NCI-H1436 treated with DMSO at 0.1 percent for 48 hours (cell line): ENCODE measurements at places on chromosomes 3 and 15.

- no peak for DNase-seq
Observed at GRCh38 chr3:177197727-177198460, 612 bp upstream of the TBL1XR1 start.

- no peak for DNase-seq
Observed at GRCh38 chr3:107627962-107628542, 105.3 kb downstream of the BBX start.

DNA sequence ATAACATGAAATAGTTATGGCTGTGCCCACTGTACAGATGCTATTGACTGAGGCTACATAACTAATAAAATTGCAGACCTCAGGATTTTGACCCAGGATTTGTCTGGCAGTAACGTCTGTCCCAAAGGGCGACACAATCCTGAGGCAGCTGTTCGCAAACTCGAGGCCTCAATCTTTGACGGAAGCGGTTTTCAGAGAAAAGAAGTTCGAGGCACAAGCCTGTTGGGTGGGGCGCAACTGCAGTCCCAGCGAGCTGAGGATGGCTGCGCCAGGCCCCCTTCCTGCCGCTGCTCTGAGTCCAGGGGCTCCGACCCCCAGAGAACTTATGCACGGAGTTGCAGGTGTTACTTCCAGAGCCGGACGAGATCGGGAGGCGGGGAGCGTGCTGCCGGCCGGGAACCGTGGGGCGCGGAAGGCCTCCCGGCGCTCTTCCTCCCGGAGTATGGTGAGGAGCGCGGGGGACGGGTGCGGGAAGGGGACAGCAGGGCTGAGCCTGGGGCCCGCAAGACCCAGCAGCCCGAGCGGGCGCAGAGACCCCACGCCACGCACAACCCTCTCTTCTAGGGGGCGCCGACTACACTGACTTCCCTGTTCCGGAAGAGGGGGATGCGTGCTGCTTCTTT, at the start of gene PARP15:
Gene PARP15, plus strand, starts transcription at position 242 of the 623 bp plus-strand sequence. Its CDS starts 18 bp downstream, at position 260.
- DNase-seq, result no peak

GRCh38 chr3:139105154-139105702, 60.5 kb upstream of the PRR23C start:
- DNase-seq, result no peak

DNA sequence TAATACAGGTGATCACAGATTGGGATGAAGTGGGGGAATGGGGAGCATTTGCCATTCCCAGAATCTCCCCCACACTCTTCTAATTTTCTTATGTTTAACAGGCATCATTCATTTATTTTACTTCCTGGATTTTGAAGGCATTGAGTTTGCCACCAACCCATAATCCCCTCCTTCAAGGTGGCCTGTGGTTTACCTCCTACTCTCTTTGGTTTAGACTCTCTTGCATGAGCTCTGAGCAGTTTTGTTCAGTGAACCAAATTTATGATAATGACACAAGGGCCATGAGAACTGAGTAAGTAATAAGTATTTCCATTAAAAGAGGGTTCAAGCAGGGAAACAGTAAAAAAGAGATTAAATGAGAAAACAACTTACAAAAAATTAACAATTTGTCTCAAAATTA, 703.1 kb upstream of the CFAP20DC start:
- DNase-seq, result no peak

- DNase-seq, result no peak
Observed at GRCh38 chr3:58144478-58145325, 66.1 kb downstream of the DNASE1L3 start.

DNA sequence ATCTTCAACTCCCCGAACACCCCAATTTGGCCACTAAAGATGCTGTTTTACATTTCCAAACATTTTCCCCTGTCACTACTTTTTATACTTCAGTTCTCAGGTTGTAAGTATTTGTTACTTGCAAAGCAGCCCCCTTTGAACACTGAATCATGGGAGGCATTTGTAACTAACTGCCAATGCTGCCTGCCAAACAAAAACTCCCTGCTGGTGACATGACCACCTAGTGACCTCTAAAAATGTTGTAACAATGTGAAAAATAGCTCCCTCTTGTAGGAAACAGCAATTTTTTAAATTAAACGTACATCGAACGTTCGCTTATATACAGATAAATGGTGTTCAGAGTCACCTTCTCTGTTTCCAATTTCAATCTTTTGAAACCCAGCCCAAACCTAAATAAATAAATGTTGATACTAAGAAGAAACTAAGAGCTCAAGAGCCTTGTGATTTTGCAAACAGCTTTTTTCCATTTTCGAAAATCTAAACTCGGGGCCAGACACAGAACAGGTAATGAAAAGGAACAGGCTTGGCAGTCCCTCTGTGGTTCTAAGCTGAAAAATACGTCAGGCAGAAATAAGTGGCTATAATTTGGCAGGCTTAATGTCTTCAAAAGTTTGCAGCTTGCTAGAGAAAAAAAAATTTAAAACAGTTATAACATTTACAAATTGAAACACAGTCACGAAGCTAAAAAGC, 268.6 kb upstream of the WNT5A start:
- DNase-seq, result no peak

- no peak for DNase-seq
Observed at GRCh38 chr15:92291900-92292299, 101.8 kb upstream of the ST8SIA2 start.

- no peak for DNase-seq
Observed at GRCh38 chr3:176767385-176767784, 429.9 kb downstream of the TBL1XR1 start.

DNA sequence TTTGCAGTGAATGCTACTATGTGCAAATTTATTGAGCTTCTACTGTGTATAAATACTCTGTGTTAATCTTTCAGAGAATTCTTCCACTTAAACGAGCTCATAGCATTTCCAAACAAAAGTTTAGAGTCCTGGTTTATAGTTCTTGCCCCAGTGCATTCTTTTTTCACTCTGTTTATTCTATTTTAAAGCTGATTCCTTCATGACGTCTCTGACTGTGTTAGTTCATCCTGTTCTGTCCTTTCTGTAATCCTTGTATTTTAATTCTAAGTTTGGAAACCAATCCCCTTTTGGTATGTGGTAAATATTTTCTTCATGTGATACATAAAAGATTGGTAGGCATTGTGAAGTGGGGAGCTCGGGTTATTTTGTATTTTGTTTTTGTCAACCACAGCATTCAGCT, 18.7 kb downstream of the P2RY14 start:
- DNase-seq, result no peak

- DNase-seq, result no peak
Observed at GRCh38 chr3:60185161-60185560, 1066.1 kb downstream of the FHIT start.

DNA sequence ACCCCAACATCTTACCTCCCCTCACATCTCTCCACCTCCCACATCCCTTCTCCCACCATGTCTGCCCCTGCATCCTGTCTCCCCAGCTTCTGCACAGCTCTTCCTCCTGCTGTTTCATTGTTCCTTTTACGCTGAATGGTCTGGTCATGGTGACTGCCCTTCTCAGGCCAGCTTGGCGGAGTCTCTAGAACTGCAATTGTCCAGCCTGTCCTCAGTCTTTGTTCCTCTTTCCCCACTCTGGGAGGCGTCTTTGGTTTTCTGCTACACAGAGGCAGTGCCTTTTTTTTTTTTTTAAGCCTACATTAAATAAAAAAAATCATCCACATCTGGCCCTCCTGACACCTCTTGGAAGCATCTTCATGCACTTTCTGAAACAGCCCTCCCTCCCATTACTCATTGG, 49.1 kb upstream of the SEC22A start:
- DNase-seq, result no peak

- no peak for DNase-seq
Observed at GRCh38 chr3:107431246-107432012, 54.2 kb downstream of the CCDC54 start.

DNA sequence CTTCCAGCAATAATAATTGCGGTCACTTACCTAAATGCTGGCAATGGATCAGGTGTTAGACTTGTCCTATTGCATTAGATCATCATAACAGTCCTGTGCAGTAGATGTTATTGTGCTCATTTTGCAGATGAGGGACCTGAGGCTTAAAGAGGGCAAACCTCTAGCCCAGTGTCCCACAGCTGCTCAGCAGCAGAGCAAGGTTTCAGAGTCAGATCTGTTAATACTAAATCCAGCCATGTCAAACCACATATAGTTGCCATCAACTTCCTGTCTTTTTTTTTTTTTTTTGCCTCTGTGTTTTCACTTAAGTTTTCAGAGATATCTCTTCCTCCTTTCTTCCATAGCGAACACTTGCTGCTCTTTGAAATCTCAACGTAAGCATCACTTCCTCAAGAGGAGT, 12.1 kb downstream of the FEZF2 start:
- no peak for DNase-seq

DNA sequence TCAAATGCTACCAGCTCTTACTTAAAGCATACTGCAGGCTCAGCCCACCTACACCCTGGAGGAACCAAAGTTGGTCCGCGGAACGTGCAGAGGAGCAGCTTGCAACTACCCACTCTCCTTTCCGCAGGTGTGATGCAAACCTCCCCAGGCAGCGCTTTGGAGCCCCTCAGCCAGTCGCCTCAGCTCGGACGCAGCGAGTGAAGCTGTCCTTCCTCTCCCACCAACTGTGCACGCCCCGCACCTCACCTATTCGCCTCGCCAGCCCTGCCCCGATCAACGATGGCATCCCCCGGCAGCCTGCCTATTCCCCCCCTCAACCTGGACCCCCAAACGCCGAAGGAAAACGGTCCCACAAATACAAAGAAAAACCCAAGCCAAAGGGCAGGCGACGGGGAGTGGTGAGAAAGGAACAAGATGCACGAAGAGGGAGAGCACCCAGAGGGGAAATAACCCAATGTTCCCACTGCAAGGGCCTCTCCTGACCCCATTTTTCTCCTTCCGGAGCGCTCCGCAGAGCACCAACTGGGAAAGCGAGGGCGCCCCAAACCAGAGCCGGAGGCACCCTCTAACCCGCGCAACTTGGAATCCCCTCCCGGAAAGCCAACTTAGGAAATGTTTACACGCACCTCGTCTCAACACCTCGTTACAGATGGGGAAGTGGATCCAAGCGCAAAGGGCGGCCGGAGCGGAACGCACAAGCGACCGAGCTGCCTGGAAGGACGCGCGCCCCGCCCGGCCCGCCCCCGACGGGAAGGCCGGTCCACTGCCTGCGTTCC, 665 bp downstream of the GLB1 start:
- DNase-seq, result no peak

GRCh38 chr15:57290187-57290586, 86.1 kb upstream of the CGNL1 start:
- DNase-seq, result no peak

GRCh38 chr15:47754312-47754711, 37.0 kb downstream of the SEMA6D start:
- no peak for DNase-seq

GRCh38 chr3:82495655-82496054, 734.2 kb upstream of the GBE1 start:
- no peak for DNase-seq

- DNase-seq, result no peak
Observed at GRCh38 chr3:100868096-100868495, 125.1 kb downstream of the ABI3BP start.

- DNase-seq, result no peak
Observed at GRCh38 chr15:84681831-84682230, 23.8 kb upstream of the NMB start.
